Urinary bladder (tissue), 4 donors: ENCODE measurements at places on chromosomes 4 and X. TPM values are rescaled to one million over a fixed set of nuclear protein-coding genes. Genes with fewer than 3 reads are reported as not detected.

DNA sequence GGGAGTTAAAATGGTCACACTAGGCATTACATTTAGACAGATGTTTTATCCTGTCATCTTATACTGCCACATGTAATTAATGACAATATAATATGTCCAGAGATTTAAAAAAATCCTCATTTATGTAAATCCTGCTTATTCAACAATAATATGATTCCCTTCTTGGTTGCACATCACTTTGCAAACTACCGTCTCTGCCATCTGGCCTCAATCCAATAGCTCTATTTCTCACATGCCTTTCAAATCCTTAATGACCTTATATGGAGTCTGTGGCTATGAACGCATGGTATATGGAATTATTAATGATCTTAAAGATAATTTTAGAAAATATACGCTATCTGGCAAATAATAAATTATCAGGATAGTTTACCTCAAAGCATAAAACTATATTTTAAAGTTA lies 144.5 kb downstream of the NPNT start:
- DNase-seq: no peak

DNA sequence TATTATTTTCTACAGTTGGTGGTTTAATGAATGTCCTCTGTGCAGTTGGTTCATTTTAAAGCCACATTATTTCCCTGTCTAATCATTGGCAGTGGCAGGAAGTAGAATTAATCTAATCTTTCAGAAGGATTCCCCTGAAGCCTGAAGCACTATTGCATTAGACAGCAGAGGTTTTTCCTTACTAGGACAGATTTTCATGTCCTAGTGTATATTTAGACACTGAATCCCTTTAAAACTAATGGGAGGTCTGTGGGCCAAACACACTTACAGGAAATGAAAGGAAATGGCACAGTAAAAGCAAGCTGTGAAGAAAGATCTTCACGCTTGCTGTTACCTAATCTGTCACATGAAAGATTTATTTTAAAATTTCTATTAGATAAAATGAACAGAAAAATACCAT lies 165.2 kb downstream of the SLC39A8 start:
- no peak for DNase-seq

- no peak for DNase-seq
Measured at GRCh38 chrX:144295921-144296320, 412.1 kb downstream of the UBE2NL start.

DNA sequence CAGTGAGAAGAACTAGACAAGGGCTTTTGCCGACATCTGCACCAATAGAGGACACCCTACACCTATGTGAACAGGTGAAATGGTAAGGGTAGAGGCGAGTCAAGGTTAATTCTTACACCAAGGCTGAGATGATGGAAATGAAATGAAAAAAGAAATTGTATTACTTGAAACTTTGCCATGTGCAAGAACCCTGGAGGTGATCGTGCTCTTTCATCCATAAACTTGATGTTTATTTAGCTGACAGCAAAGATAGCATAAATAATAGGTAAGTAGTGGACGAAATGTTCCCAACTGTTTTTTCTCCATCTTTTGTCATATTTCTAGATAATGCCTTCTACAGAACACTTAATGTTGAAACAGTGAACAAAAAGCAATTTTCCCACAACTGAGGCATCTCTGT lies 162.5 kb downstream of the BANK1 start:
- DNase-seq: no peak

- DNase-seq: no peak
Measured at GRCh38 chr4:109942292-109942926, 29.7 kb downstream of the EGF start.

DNA sequence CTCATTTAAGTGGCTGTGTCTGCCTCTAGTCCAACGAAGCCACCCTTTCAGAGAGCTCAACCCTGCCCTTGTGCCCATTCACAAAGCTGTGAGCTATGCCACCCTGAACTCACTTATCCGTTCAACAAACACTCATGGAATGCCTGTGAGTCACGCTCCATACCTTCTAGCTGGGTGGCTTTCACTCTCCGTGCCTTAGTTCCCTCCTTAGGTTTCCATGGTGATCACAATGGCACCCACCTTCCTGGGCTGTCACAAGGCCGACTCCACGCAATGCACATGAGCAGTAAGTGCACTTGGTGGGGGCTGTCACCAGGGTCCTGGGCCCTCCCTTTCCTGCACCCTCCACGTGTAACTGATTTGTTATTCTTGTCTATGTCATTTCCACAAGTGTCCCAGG lies 37.2 kb upstream of the PPP2R2C start:
- DNase-seq: no peak

- no peak for DNase-seq
Measured at GRCh38 chr4:183434666-183435190, 9.7 kb upstream of the CDKN2AIP start.

GRCh38 chrX:2445662-2446623 lies 54.8 kb downstream of the DHRSX start:
- DNase-seq: no peak

- DNase-seq: no peak
Measured at GRCh38 chrX:132470831-132471230, 18.0 kb downstream of the MBNL3 start.

SLIT2 gene
- total RNA-seq: 125 TPM
